ENCODE measurements at places on chromosomes 4 and X.

DNA sequence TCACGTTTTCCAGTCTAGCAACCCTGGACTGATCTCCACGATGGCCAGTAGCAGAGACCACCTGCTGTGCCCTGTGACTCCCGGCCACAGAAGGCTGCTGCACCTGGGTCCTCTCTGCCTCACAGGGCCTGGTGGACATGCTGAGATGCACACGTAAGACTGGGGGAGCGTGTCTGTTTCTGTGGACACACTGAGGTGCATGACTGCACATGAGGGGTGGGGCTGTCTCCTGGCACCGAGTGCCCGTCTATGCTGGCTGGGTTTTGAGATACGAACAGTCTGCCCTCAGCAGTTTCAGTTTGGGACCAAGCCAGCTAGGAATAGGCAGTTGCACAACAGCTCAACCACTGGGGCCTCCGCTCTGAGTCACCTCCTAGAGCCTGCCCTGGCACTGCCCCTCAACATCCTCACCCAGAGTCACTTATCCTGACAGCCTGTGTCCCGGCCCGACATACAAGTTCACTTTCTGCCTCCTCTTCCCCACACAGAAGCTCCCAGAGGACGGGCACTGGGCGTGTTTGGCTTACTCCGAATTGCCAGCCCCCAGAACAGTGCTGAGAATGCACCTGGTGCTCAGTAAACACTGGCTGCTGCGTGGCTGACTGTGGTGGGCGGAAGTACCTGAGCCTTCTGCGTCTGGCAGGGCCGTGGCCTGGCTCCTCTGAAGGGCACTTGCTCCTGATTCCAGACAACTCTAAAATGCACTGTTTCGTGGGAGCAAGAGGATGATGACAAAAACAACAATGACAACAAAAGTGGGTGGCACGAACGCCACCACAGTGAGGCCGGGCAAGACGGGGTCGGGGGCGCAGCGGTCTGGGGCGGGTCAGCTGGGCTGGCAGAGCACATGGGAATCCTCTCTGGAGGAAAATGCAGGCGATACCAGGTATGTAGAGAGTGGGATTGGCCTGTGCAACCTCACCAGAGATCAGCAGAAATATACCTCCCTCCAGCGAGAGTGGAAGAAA lies 30.9 kb downstream of the RNF212 start:
- peak; percentile 19 for DNase-seq

- DNase-seq = no peak
These were observed 2.1 kb downstream of the ZNF518B start for GRCh38 chr4:10455133-10455532.

- no peak for DNase-seq
These were observed 4.7 kb downstream of the CPLX1 start for GRCh38 chr4:821181-821591.

GRCh38 chr4:69823048-69823447 lies 36.9 kb downstream of the SULT1E1 start:
- no peak for DNase-seq

DNA sequence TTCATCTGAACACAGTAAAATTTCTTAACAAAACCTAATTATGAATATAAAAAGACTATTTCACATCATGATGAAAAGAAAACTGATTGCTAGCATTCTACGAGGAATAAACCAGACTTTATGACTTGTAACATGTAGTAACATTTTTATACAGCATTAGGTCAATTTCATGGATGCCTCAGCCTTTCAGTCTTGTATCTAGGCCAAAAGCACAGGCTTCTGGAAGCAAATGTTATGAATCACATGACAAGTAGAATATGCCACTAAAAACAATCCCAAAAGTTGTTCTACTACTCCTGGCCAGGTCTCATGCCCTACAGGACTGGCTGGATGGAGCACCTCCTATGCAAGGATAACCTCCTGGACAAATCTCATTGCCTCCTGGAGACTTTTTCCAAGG lies 101.2 kb downstream of the ARHGAP6 start:
- no peak for DNase-seq

DNA sequence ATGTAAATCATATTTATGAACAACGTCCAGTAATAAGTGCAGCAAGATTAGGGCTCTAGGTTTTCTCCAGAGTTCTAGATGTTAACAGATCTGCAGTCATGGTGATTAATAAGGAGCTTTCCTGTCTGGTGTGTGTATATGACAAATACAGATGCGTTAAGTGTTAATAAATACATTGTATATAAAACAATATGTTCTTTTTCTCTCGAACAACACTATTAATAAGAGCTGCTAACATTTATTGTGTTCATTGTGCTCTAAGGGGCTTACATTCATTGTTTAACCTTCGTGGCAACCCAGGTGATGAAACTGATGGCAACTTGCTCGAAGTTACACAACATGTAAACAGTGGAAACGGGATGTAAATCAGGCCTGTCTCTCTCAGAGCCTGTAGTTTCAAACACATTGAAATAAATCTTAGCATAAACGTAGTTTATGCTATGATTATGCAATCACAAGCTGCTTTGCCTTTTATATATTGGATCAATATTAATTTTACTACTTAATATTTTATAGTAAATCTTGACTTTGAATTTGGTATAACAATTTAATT lies 547 bp upstream of the CLGN start:
- no peak for DNase-seq

GRCh38 chrX:108019382-108019875 lies 25.4 kb upstream of the VSIG1 start:
- no peak for DNase-seq

- no peak for DNase-seq
These were observed 19.3 kb downstream of the PPP2R2C start for GRCh38 chr4:6452897-6453687.

DNA sequence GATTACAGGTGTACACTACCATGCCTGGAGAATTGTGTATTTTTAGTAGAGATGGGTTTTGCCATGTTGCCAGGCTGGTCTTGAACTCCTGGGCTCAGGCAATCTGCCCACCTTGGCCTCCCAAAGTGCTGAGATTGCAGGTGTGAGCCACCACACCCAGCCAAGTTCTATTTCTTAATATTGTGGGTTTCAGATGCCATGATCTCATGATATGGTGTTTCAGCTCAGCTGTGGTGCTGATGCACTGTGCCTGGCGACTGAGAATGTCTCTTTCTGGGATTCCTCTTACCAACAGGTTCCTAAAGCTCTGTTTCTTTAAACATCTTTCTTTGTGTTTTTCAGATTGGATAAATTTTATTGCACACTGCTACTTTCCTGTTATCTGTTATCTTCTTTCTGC lies 17.3 kb upstream of the NDUFC1 start:
- no peak for DNase-seq

- no peak for DNase-seq
These were observed 69.5 kb downstream of the SHROOM2 start for GRCh38 chrX:9855561-9856283.

GRCh38 chr4:95546221-95546620 lies 2.6 kb downstream of the UNC5C start:
- no peak for DNase-seq

GRCh38 chrX:9473708-9474107 lies 8.8 kb downstream of the TBL1X start:
- no peak for DNase-seq

DNA sequence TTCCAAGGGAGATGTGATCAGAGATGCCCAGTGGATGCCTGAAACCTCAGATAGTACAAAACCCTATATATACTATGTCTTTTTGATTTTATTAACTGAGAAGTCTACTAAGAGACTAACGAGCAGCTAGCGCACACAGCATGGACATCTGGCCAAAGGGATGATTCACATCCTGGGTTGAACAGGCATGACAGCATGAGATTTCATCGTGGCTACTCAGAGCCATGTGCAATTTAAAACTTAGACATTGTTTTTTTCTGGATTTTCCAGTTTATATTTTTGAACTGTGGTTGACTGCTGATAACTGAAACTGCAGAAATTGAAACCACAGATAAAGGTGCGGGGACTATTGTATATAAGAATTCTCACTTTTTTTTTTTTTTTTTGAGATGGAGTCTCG lies 2252.9 kb upstream of the AGA start:
- no peak for DNase-seq

- DNase-seq = no peak
These were observed 174.4 kb upstream of the NUDT10 start for GRCh38 chrX:51158231-51158630.

DNA sequence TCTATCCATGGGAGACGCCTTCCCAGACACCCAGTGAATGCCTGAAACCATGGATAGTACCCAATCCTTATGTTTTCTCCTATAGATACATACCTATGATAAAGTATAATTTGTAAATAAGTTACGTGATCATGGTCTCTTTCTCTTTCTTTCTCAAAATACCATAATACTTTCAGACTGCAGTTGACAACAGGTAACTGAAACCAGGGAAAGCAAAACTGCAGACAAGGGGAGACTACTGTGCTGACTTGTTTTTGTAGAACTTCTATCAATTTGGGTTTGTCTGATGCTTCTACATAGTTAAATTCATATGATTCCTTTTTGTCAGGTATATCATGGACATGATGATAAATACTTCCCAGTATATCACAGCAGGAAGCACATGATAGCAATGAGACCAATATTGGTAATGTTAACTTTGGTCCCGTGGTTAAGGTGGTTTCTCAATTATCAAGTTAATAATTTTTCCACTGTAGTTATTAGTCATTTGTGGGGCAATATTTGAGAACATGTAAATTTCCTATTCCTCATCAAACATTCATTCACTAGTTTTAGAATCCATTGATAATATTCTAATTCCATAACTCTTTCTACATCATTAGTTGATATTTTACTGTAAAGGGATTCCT lies 298.0 kb upstream of the TET2 start:
- no peak for DNase-seq

GRCh38 chr4:55169352-55169961 lies 44.1 kb upstream of the KDR start:
- DNase-seq = no peak

GRCh38 chrX:112967903-112968302 lies 127.3 kb upstream of the AMOT start:
- no peak for DNase-seq

DNA sequence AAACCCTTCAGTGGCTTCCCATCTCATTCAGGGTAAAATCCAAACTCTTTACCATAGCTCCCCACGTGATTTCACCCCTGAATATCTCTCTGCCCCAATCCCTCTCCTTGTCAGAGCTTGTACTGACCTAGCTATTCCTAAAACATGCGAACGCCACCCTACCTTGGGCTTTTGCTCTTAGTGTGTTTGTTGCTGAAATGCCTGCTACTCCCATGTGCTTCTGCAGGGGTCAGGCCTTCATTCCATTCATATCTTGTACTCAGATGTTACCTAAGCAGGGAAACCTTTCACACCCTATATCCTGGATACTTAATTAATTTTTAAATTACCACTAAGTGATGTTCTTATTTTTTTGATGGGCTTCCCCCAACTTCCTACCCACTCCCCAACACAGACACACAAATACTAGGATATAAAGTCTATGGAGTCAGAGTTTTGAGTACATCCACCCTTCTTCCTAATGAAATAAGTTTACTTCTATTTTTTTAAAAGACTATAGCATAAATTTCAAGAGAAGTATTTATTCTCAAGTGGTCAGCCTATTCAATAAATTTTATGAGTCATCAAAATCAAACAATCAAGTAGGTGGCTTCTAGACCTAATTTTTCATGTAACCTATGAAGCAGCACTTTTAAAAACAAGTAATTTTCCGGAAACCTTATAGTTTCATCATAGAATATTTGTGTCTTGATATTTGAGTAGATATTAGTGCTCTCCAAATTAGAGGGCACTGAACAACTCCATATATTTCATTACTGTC lies 189.4 kb downstream of the RAPGEF2 start:
- no peak for DNase-seq

DNA sequence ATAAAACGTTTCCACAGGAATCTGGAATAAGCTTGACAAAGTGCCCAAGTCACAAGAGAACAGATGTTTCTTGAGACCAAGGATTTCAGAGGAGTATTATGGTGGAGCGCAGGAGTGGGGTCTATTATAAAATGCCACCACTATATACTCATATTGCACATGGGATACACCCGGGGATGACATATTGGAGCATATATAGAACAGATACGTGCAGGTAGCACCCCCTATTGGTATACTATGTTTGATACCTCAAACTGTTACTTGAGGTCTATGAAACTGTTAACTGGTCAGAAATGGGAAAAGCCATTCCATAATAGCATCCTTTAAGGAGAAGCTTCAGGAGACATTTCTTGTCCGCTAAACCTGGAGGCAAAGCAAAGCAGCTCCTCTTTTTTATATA lies 86.0 kb downstream of the PCYT1B start:
- no peak for DNase-seq

DNA sequence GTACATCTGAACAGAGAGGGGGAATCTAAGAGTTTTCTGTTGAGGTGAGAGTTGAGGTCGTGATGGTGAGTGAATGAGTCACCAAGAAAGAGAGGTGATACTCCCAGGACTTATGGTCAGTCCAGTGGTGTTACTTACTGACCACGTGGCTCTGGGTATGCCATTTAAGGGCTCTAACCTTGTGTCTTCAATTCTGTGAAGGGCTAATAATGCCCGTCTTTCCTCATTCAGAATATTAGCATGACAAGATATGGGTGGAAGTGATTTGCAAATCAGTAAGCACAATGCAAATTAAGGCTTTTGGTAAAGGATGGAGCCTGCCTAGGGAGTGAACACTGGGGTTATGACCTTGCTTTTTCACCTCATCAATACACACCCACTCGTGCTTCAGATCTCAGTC lies 75.2 kb downstream of the COQ2 start:
- no peak for DNase-seq

- DNase-seq = no peak
These were observed 7.5 kb downstream of the IDS start for GRCh38 chrX:149497626-149498025.

DNA sequence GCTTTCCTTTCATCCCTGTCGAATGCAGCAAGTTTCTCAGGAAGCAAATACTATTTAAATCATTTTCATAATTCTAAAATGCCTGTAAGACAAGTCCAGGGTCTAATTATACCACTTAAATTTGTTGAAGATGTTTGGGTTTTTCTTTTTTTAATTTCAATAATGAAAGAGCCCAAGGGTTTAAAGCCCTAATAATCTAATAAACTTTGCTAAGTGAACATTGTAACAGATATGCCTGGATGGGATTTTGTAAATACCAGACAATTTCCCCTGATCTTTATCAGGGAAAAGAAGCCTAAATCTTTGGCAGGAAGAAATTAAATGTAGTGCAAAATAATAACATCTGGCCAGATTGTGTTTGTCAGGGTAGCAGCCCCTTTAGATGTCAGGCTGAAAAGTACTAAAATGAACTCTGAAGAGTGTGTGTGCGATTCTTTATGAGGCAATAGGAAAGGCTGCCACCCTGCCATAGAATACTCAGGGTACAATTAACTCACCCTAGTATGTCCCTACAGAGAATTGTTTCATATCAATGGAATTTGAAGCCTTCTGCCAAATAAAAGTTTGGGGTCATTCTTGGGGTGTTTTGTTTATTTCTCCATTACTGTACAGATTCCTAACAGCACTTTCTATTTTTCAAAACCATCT lies 45.6 kb downstream of the GPC3 start:
- DNase-seq = no peak
